ENCODE measurements at places on chromosomes 1 and 21.
A peak's percentile ranks its signal among the peaks of the same experiment; 100 is the strongest.

DNA sequence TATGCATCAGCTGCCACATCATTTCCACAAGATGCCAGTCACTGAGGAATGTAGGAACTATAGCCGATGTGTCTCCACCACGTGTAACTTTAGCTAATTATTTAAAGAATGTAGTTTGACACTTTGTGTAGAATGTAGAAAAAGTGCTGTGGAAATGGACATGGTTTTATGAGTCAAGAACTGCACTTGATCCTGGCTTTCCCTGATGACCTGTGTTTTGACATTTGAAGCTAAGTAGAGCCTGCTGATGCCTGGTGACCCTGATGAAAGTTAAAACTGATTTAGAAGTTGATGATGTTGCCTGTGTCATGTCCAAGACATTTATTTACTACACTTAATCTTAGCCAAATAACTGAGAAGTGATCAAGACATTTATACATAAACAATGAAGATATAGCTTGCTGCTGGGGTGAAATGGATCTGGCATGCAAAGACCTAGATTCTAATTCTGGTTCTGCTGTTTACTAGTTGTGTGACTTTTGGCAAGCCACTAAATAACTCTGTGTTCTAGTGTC lies 4.4 kb upstream of the OSBPL9 start:
- no peak for DNase-seq

DNA sequence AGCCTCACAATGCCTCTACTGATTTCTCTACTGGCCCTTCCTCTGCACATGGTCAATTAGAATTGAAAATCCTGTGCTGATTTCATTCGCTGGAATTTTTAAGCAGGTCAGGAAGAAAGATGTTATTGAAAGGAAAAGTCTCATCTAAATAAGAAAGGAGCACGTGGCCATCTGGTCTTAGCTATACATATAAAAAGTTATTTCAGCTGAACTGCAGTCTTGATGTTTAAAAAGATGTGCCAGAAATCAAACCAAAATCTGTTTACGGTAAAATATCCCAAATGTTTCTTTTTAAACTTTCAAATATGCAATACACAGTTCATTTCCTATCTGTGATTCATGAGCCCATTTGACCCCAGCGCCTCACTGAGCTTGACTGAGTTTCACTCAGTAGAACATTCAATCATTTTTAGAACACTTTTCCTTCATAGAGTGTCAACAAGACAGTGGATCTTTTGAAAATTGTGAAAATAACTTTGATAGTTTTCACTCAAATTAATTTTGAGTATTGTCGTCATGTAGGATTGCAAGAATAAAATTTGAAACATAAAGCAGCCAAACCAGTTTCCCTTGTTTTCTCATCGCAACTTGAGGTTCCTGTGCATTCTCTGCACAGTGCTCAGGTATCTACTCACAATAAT lies 293.6 kb downstream of the PTPRC start:
- no peak for DNase-seq

DNA sequence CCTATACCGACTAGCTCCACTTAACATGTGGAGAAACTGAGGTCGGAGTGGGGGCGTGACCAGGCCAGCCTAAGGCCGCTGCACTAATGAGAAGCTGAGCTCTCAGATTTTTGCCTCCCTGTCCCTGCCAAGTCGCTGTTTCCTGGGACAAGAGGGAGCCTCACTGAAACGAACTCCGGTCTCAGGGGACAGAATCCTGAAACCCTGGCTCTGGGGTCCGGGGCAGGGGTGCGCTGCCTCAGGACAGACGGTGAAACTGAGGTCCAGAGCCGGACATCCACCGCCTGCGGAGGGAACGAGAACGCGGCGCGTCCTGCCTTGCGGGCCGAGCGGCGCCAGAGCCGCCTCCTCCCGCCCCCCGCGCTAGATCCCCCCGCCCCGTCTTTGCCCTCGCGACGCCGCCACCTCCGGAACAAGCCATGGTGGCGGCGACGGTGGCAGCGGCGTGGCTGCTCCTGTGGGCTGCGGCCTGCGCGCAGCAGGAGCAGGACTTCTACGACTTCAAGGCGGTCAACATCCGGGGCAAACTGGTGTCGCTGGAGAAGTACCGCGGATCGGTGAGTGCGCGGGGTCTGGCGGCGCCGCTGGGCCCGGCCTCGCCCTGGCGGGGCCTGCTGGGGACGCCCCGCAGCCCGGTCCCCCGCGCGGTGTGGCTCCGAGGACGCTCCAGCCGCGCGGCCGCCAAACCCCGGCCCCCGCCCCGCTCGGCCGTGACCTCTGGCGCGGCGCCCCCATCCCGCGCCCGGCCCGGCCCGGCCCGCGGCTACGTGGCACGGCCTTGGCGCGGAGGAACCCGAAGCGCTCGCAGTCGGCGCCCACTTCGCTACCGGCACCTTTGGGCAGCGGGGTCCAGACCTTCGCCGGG lies at the start of gene GPX7:
Gene GPX7, plus strand, starts transcription at position 381 of the 865 bp plus-strand sequence. Its CDS starts 39 bp downstream, at position 420.
- DNase-seq: peak; percentile 61

- DNase-seq: no peak
Observed at GRCh38 chr1:248849637-248850036, 9.2 kb downstream of the ZNF692 start.

DNA sequence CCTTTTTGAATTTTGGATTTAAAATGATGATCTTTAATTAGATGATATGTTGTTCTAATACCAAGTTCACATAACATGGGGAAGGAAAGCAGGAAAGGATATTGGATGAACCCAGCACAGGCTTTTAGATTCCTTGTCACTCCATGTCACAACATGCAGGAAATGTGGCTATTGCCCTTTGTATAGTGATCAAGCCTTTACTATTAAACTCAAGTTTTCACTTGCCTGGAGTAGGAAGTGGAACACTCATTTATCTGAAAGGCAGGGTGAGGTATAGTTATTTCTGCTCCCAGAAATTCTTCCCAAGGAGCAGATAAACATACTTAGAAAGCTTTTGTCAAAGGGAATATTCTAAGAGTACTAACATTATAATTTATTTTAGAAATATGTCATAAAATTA lies 37.2 kb upstream of the BCAS2 start:
- DNase-seq: no peak

DNA sequence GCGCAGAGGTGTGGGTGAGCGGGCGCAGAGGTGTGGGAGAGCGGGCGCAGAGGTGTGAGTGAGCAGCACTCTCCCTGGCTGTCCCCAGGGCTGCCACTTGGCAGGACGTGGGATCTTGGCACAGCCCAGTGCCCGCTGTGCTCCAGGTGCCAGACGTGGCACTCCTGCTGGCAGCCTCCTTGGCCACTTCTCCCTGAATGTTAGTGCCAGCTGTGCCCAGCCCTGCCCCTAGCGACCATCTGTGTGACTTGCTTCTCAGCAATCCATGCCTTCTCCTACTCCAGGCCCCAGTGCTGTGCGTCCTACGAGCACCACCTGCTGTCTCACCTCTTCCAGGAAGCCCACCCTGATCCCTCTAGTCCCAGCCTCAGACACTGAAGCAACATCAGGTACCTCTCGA lies 30.5 kb downstream of the KRTAP10-1 start:
- DNase-seq: peak; percentile 13

DNA sequence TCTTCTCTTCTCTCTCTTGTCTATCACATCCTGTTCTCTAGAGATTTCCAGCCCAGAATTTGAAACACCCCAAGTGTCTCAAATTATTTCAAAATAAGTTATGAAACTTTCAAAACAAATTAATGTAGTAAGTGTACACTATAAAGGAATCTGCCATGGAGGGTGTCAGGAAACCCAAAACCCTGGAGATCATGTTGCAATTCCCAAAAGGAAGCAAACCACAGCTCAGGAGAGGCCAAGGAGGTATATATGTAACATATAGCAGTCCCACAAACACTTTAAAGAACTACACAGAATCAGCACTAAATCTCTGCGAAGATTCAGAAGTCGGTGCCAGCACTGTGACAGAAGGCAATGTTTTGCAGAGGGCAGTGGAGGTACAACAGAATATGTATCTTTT lies 26.6 kb downstream of the PTPN14 start:
- no peak for DNase-seq

GRCh38 chr1:60535713-60536112 lies 462.1 kb upstream of the C1orf87 start:
- no peak for DNase-seq

- no peak for DNase-seq
Observed at GRCh38 chr1:8825985-8826481, 8.6 kb upstream of the RERE start.

GRCh38 chr1:76868916-76869315 lies 1.6 kb downstream of the ST6GALNAC5 start:
- no peak for DNase-seq

DNA sequence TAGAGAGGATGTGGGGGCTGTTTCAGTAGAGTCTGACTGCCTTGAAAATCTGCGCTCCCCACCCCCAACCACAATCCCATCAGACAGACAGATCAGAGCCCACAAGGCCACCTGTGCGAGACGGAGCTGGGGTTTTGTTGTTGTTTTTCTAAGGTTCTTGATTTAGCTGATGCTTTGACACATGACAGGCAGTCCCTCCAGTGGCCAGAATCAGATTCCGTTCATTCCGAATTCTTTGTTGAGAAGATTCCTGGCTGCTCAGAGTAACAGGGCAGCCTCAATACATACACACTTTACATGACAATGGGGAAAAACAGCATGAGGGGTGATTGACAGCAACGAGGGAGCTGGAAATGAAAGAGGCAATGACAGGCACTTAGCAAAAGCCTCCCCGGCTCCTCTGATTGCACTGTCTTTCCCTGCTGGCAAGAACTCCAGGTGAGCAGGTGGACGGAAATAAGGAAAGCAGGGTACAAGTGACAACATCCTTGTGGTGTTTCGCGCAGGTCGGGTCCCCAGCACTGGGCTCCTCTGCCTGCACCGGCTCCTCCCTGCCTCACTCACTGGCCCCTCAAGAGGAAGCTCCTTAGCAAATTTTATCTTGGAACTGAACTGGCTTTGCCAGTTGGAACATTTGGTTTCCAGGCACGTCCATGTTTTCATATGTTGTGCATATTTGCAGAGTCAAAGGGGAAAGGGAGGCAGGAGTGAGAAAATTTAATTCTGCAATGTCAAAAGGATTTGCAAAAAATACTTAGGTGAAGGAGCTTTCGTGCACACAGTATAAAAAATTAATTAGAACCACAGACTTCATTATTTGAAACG lies 148.7 kb downstream of the PGBD5 start:
- DNase-seq: peak; percentile 44

DNA sequence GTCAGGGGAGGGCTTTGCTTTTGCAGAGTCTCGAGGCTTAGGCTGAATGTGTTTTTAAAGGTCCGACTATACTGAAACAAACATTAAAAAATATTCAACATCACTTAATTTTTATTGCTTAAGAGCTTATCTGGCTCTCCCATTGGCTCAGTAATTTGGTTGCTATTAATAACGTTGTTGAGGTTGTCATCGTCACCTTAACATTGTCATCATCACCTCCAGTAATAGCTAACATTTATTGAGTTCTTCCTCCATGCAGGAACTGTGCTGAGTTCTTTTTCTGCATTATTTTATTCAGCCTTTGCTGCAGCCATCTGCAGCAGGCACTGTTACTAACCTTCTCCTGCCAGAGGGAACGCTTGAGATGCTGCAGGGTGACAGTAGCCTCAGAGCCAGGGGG lies 40.1 kb downstream of the ADARB1 start:
- no peak for DNase-seq

DNA sequence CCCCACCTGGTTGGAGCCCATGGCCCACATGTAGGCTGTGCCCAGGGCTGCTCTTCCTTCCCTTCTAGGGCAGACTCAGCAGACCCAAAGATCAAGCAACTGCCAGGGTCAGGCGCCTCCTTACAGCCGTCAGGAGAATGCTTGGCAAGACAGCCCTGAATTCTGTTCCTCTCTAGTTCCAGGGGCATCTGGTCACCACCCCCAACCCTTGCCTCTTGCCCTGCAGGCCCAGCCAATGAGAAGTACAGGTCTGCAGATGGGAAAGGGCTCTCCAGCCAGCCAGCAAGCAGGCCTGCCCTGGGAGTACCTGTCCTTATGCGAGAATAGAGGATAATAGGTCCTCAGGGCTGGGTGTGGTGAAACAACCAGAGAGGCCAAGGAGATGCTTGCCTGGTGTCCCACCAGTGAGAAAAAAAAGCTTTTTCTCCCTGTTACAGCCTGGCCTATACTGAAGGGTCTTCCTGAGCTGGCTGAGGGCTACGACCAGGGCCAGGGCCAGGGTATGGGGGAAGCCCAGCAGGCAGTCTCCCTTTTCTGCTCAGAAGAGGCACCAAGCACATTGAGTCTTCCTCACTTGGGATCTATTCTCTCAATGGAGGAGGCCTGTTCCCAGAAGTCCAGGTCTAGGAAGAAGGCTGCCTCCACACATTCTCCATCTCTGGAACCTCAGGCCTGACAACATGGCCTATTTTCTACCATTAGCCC lies 31.4 kb downstream of the NAV1 start:
- no peak for DNase-seq

DNA sequence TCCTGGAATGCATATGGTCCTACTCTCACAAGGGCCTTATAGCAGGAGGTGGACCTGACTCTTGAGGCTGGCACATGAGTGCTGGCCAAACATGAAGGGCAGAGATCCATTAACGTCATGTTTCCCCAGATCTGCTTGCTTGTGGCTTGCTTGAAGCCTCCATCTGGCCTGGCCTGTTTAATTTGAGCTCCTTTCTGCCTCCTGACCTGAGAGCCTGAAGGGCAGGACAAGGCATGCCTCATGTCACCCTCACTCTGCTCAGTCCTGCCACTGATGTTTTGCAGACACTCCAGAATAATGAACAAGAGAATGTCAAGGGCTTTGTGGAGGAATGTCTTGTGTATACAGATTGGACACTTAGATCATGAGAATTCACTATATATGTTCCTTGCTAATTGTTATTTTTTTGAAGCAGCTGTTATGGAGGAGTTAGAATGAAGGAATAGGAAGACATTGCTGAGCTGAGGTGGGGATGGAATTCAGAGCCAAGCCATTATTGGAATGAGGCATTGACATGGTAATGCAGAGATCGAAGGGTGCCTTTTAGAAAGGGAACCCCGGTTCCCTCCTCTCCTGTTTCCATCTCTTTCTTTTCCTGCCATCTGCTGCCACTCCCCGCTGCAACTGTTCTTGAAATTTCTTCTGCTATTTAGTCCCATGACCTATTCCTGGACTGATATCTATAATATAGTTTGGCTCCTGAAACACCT lies 457.0 kb upstream of the PROX1 start:
- DNase-seq: no peak

GRCh38 chr1:230149751-230150584 lies 82.9 kb downstream of the GALNT2 start:
- DNase-seq: no peak
